ENCODE measurements at places on chromosomes 3 and 15.

GRCh38 chr3:15451216-15452113, 24.1 kb downstream of the EAF1 start:
- no peak for DNase-seq

- no peak for DNase-seq
Measured at GRCh38 chr3:195769551-195769950, 42.2 kb downstream of the MUC4 start.

DNA sequence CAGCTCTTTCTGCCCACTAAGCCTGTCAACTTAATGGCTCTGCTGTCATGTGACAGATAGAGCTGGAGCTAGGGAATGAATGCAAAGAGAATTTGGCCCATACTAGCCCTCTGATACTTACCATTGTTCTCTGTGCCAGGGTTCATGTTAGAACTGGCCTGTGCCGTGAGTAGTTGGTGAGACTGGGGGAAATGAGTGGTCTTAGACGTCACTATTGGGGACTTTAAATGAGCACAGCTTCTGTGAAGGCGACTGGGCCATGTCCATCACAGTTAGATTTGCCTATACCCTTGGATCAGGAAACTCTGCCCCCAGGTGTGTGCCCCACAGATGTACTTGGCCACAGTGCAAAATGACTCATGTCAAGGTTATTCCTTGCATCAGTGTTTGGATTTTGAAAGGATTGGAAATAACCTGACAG, 124.9 kb downstream of the PTPRG start:
- DNase-seq: no peak

DNA sequence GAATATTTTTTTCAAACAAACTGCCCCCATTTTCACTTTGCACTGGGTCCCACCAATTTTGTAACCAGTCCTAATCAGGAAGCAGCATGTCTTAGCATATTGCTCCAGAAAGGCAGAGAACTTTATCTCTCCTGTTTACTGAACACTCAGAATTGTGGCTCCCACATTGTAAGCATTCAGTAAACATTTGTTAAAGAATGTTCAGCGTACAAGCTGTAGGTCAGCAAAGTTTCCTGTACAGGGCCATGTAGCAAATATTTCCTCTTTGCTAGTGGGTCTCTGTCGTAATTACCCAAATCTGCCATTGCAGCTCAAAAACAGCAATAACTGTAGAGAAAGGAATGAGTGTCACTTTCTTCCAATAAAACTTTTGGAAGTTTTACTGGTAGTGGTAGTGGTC, 393.3 kb downstream of the GRM7 start:
- DNase-seq: no peak

DNA sequence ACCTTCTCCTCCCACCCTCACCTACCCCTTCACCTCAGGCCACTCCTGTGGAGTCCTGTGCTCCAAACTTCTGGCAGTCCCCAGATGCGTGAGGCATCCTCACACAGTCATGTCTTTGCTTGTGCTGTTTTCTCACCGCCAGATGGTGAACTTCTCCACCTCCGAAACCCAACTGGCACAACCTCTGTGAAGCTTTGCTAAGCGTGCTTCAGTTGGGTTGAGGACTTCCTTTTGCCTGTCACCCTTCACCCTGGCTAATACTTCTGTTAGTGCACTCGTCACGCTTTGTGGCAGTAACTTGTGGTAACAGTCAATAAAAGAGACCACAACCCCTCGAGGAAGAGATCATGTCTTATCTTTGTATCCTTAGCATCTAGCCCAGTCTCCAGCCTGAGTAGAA, 42.0 kb upstream of the SKOR1 start:
- no peak for DNase-seq

DNA sequence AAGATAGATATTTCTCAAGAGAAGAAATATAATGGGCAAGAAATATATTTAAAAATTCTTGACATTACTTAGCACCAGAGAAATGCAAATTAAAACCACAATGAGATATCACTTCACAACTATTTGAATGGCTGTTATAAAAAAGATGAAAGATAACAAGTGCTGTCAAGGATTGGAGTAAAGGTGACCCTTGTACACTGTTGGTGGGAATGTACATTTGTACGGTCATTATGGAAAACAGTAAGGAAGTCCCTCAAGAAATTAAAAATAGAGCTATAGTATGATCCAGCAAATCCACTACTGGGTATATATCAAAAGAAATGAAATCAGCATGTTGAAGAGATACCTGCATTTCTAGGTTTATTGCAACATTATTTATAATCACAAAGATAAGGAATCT, 326.4 kb downstream of the GBE1 start:
- DNase-seq: no peak

- no peak for DNase-seq
Measured at GRCh38 chr3:30233913-30234646, 372.3 kb upstream of the TGFBR2 start.

GRCh38 chr3:132004571-132004970, 30.2 kb downstream of the CPNE4 start:
- DNase-seq: peak; percentile 6

DNA sequence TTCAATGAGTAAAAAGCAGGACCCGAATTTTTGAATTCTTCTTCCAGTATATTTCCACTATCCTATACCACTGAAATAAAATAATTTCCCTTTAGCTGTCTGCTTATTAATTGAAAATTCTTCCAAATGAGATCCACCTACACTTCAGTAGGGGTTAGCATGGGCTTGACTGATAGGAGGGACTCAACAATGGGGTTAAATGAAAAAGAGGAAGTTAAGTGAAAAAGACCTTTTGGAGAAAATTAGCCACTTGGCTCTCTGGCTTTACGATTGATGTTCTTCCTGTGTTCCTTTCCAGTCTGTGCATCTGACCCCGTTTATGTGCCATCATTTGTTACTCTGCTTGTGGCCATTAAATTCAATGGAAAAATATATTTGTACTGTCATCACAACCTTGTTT, 54.0 kb upstream of the GCNT3 start:
- no peak for DNase-seq

- DNase-seq: no peak
Measured at GRCh38 chr3:117602058-117602644, 892.6 kb downstream of the TUSC7 start.

- DNase-seq: no peak
Measured at GRCh38 chr15:74244822-74245341, 8.8 kb downstream of the CCDC33 start.

DNA sequence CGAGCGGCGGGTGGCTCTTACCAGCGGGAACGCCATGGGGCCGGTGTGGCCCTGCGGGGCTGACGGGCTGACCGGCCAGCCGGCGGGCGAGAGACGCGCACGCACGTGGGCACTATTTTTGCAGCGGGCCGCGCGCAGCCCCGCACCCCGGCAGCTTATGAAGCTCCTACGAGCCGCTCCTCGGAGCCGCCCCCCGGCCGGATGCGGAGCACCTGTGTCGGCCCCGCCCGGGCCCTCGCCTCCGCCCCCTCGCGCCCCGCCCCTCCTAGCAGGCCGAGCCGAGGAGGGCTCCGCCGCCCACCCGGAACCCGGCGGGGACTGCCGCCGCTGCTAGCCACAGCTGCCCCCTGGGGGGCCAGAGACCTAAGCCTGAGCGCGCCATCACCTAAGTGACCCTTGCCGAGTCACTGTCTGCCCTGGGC, 683 bp upstream of the CPEB1 start:
- no peak for DNase-seq

- DNase-seq: no peak
Measured at GRCh38 chr3:48970586-48970985, 19.5 kb upstream of the P4HTM start.

DNA sequence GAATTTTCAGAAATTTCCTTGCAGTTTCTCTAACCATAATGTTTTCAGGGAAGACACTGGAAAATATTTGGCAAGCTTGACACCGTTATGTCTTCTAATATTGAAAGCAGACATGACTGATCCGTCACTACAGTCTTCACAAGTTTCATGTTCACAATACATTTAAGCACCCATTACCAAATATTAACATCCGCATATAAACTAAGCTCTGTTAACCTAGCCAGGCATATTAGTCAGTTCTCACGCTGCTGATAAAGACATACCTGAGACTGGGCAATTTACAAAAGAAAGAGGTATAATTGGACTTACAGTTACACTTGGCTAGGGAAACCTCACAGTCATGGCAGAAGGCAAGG, 162.7 kb upstream of the LYSMD4 start:
- DNase-seq: no peak
